Chondrocyte (in vitro differentiated cells): ENCODE measurements at places on chromosomes 1 and 21. TPM values are rescaled to one million over a fixed set of nuclear protein-coding genes. Genes with fewer than 3 reads are reported as not detected.

DNA sequence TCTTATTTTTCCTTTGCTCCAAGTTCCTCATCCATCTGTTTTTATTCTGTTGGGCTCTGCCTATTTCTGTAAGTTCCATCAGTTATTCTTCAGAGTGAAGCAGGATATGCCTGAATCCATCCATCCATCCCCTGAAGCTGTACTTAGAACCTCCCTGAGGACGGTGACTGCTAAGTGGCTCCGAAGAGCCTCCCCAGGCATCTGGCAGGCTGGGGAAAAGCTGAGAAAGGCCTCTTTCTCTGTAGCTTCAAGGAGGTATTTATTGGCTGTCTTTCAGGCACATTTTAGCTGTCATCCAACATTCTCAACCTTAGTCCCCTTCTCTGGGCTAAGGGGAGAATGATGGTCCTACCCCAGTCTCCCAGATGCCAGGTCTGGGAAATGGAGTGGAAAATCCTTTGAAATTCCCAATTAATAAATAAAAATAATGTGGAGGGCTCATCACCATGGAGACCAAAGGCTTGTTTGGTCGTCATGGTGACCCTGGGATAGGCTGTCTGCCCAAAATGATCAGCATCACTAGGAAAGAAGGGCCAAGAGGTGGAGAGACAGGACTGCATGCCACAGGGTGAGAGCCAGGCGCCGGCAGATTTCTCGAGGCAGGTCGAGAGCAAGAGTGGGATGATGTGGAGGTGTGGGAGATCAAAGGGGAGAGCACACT is 82.0 kb downstream of the UBIAD1 start:
- H3K4me3 ChIP-seq: no peak overlapping the region
- H3K27ac ChIP-seq: no peak overlapping the region
- no peaks in the 10 kb centered on the region for H3K36me3 ChIP-seq

DNA sequence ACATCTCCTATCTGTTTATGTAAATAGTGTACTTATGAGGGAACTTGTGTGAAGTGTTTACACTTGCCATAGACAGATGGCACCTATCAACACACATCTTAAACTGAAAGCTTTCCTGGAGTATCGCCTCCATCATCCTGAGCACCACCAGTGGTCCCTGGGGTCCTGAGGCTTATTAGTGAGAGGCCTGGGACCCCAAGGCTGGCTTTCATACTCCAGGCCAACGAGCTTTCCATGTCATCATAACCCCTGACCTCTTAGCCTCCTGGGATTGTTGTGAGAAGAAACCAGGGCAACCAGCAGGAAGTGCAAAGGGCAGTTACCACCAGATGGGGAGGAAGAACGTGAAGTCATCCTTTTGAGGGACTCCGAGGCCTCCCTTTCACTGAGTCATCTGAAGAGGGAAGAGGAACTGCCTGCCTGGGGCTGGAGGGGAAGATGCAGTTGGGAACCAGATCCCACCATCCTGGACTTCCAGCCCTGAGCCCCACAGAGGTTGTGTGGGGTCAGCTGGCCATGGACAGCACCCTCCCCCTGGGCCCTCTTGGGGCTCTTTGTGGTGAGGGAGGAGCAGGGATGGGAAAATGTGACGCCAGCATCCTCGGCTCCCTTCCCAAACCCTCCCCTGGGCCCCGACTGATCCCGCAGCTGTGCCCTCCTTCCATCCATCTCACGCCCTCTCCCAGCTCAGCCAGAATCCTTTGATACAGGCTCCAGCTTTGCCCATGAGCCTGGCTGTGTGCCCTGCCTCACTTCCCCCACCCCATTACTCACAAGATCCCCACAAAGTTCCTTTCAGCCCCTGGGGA is 5.8 kb downstream of the INKA2 start:
- no peak for DNase-seq
- no peak overlapping the region for H3K4me3 ChIP-seq
- no peaks in the 10 kb centered on the region for H3K4me1 ChIP-seq
- H3K27me3 ChIP-seq: no peaks in the 10 kb centered on the region
- H3K27ac ChIP-seq: peak overlapping the region; percentile 74

DNA sequence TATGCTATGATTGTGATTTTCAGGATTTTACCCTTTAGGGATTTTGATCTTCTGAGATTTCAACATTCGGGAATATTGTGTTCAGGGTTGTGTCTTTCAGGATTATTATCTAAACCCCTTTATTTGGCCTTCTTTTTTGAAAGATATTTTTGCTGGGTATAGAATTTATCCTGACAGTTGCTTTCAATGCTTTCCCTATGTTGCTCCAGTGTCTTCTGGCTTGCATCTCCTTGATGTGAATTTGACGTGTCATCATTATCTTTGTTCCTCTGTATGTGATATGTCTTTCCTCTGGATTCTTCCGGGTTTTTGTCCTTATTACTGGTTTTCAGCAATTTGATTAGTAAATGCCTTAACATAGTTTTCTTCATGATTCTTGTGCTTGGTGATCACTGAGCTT is 25.9 kb upstream of the RIPK4 start:
- H3K4me1 ChIP-seq: no peaks in the 10 kb centered on the region
- H3K27ac ChIP-seq: no peak overlapping the region
- H3K27me3 ChIP-seq: peaks cover 2% of the 10 kb centered on the region

OLFML3 gene
- 33.1 to 44.2 TPM (median 34.9 TPM) in 3 replicates for total RNA-seq

CCDC17 gene
- total RNA-seq: 0.90 to 2.8 TPM (median 0.90 TPM) in 3 replicates

DNA sequence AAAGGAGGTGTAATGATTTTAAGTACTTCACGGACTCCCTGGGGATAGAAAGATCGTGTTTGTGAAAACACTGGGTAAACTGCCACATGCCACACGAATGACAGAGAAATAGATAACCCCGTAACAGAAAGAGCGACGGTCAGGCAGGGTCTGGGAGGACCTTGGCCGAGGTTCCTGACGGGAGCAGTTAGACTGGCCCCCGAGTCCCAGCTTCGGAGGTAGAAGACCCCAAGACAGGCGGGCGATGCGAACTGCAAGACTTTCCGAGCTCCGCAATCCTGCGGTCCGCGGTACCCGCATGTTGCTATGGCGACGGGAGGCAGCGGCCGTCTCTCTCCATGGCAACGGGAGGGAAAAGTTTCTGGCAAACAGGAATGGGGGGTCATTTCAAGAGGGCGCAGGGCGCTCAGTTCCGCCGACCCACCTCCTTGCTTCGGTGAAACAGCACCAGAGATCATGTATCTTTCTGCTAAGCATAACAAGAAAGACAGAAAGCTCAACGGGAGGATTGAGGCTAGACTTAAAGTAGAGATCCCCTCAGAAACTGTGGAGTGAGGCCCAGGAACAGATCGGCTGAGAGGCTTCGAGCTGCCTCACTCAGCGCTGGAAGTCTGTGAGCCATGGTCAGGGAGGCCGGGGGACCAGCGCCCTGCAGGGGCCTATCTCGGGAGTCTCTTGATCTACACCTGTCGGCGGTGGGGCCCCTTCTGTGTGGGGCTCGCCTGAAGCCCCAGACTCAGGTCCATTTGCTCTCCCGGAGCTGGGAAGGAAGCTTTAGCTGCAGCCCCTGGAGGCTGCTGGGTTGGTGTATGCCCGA is 685 bp upstream of the SYT6 start:
- no peak overlapping the region for H3K27ac ChIP-seq
- H3K27me3 ChIP-seq: peaks cover 80% of the 10 kb centered on the region
- H3K36me3 ChIP-seq: no peaks in the 10 kb centered on the region
- H3K4me1 ChIP-seq: peaks cover 16% of the 10 kb centered on the region
- DNase-seq: no peak
- no peak overlapping the region for H3K4me3 ChIP-seq

DNA sequence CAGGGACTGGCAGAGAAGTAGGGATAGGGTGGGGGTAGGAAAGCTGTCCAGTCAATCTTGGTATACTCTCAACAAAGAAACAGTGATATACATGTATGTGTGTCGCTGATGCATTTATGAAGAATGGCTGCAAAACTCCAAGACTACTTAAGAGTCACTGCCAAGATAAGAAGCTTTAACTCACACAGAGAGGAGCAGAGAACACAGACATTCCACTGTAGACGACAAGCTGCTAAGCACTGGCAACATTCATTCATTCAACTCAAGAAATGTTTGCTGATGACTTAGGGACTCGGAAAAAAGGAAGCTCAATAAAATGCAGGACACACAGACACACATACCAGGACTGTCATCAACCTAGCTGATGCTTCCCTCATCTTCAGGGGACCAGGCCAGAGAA is 5.5 kb downstream of the CTNNBIP1 start:
- H3K36me3 ChIP-seq: no peaks in the 10 kb centered on the region
- DNase-seq: no peak
- no peak overlapping the region for H3K4me3 ChIP-seq
- no peaks in the 10 kb centered on the region for H3K27me3 ChIP-seq
- H3K4me1 ChIP-seq: peaks cover 33% of the 10 kb centered on the region

AIRE gene
- total RNA-seq: not detected in 3 replicates

KCNJ10 gene
- total RNA-seq: not detected in 3 replicates

RIIAD1 gene
- total RNA-seq: not detected in 3 replicates

GPR161 gene
- total RNA-seq: 30.8 to 33.5 TPM (median 32.8 TPM) in 3 replicates

DNA sequence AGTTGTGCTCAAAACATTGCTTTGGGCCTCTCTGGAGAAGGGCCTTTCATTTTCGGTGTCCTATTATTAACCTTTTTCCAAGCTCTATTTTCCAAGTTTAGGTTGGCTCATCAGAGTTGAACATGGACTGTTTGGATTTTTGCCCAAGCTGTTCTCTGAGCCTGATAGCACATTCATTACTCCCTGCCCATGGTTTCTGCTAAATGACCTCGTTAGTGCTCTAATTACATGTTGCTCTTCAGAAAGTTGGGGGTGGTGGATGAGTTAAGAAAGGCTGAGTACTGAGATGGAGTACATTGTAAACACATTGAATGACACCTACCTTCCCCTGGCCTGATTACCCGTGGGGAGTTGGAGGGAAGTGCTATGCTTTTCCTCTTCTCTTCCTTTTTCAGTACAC is 38.9 kb downstream of the LMO4 start:
- no peaks in the 10 kb centered on the region for H3K36me3 ChIP-seq
- no peak overlapping the region for H3K27ac ChIP-seq
- H3K27me3 ChIP-seq: no peaks in the 10 kb centered on the region
- no peaks in the 10 kb centered on the region for H3K4me1 ChIP-seq
- H3K4me3 ChIP-seq: no peak overlapping the region

GRCh38 chr1:157007306-157007705 is 38.2 kb downstream of the ARHGEF11 start:
- no peak for DNase-seq
- H3K27ac ChIP-seq: no peak overlapping the region
- no peaks in the 10 kb centered on the region for H3K27me3 ChIP-seq
- peaks cover 27% of the 10 kb centered on the region for H3K4me1 ChIP-seq
- no peaks in the 10 kb centered on the region for H3K36me3 ChIP-seq
- H3K4me3 ChIP-seq: no peak overlapping the region

- no peak overlapping the region for H3K27ac ChIP-seq
- peaks cover 3% of the 10 kb centered on the region for H3K36me3 ChIP-seq
- no peak for DNase-seq
- peaks cover 4% of the 10 kb centered on the region for H3K4me1 ChIP-seq
Measured at GRCh38 chr1:87864676-87865075, 536.0 kb downstream of the LMO4 start.

DNA sequence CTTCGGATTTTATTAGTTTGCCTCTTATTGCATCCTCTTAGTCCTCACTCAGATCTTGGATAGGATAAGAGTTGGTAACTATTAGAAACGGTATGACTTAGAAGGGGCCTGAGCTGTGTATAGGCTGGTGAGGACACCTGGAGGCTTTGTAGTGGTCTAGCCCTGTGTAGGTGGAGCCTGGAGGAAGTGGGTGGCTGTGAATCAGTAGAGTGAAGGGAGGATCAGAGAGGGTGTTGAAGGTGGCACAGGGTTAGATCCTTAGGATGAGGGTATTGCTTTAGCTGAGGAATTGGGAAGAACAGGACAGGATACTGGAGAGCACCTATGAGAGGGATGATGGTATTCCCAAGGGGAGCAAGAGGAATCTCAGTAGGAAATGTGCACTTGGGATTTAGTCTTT is 5.7 kb downstream of the VANGL1 start:
- no peak overlapping the region for H3K27ac ChIP-seq
- H3K36me3 ChIP-seq: no peaks in the 10 kb centered on the region
- no peak overlapping the region for H3K4me3 ChIP-seq
- peaks cover 14% of the 10 kb centered on the region for H3K4me1 ChIP-seq
- no peak for DNase-seq

TAL1 gene
- 0.10 TPM in 2 of 3 replicates, not detected in the other for total RNA-seq

KRTAP7-1 gene
- total RNA-seq: not detected in 3 replicates

CDK18 gene
- total RNA-seq: 10.2 to 18.4 TPM (median 17.3 TPM) in 3 replicates

EDARADD gene
- 0.18 to 0.40 TPM in 2 of 3 replicates, not detected in the other for total RNA-seq

AADACL3 gene
- total RNA-seq: not detected in 3 replicates

DNA sequence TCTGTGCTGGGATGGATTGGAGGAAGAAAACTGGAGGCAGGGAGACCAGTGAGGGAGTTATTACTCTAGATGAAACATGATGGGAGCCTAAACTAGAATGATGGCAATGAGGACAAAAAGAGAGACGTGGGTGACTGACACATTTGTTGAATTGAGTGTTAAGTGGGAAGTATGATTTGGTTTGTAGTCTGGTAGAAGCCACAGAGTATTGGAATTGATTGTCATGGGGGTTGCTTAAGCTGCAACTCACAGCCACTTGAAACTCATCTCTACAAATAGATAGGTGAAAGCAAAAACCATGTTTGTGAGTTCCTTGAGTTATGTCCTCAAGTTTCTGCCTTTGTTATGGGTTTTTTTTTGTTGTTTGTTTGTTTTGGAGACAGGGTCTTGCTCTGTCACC is 28.4 kb downstream of the FABP3 start:
- no peak for DNase-seq
- H3K27ac ChIP-seq: no peak overlapping the region
- H3K27me3 ChIP-seq: no peaks in the 10 kb centered on the region

DNA sequence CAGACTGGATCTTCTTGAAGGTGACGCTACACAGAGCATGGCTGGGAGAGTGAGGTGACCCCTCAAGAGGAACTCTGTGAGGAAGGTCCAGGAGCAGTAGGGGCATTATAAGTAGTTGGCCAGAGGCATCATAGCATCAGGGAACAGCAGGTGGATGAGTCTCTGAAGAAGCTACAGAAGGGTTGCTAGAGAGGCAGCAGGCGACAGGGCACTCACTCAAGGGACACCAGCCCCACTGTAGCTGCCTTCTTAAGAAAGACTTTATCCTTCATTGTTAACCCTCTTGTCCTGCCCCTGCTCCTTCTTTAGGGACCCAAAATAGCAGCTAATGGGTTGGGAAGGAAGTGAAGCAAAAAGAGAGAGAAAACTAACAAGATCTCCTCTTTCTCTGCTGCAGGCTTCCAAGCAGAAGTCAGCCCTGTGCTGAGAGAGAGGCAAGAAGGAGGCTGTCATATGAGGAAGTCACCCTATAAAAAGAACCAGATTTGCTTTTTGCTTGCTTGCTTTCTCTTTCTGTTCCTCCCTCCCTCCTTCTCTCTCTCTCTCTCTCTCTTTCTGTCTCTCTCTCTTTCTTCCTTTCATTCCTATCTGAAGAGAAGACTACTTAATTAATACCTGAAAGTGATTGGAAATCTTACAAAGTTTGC is 7.7 kb upstream of the CD5L start:
- no peaks in the 10 kb centered on the region for H3K36me3 ChIP-seq
- no peak for DNase-seq
- H3K27me3 ChIP-seq: peaks cover 15% of the 10 kb centered on the region
- H3K4me3 ChIP-seq: no peak overlapping the region
- H3K27ac ChIP-seq: no peak overlapping the region
- no peaks in the 10 kb centered on the region for H3K4me1 ChIP-seq

- H3K4me1 ChIP-seq: no peaks in the 10 kb centered on the region
- H3K4me3 ChIP-seq: no peak overlapping the region
- H3K27me3 ChIP-seq: peaks cover 20% of the 10 kb centered on the region
- DNase-seq: no peak
- no peak overlapping the region for H3K27ac ChIP-seq
Measured at GRCh38 chr1:67274623-67275325, 32.9 kb upstream of the IL12RB2 start.

- no peak for DNase-seq
- no peak overlapping the region for H3K27ac ChIP-seq
- no peak overlapping the region for H3K4me3 ChIP-seq
- H3K36me3 ChIP-seq: no peaks in the 10 kb centered on the region
- no peaks in the 10 kb centered on the region for H3K4me1 ChIP-seq
Measured at GRCh38 chr1:87826681-87827251, 498.1 kb downstream of the LMO4 start.
